Fibroblast of skin of left biceps (primary cell): ENCODE measurements at places on chromosomes 3 and 15.

GRCh38 chr3:33920511-33920910, 122.1 kb downstream of the PDCD6IP start:
- no peak for DNase-seq

DNA sequence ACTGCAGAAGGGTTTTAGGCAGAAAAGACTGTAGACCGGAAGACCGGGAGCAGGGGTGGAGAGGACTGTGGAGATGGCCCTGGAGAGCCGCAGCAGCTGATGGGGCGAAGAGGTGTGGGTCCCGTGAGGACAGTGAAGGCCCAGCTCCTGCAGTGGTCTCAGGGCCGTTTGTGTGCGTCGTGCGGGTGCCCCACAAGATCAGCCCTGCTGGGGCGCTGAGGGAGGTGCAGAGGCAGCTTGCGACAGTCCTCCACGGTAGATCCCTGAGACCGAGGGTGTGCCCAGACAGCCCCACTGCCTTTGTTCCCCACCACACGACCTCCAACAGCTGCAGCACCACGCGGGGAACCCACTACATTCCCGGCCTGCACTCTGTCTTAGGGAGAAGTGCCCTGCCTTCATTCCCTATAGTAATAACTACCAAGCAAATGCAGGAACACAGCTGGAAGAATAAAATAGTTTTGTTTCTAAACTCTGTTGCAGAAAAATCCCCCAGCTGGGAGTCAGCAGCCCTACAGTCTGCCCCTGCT, 19.0 kb upstream of the CRABP1 start:
- DNase-seq, result no peak

- no peak for DNase-seq
Observed at GRCh38 chr3:59235634-59236012, 185.8 kb upstream of the CFAP20DC start.

- DNase-seq, result peak; percentile 40
Observed at GRCh38 chr3:121482660-121483059, 63.1 kb downstream of the POLQ start.

GRCh38 chr15:41894251-41894790, 468 bp upstream of the SPTBN5 start:
- DNase-seq, result no peak

GRCh38 chr15:49145651-49146609, 9.5 kb downstream of the COPS2 start:
- no peak for DNase-seq

DNA sequence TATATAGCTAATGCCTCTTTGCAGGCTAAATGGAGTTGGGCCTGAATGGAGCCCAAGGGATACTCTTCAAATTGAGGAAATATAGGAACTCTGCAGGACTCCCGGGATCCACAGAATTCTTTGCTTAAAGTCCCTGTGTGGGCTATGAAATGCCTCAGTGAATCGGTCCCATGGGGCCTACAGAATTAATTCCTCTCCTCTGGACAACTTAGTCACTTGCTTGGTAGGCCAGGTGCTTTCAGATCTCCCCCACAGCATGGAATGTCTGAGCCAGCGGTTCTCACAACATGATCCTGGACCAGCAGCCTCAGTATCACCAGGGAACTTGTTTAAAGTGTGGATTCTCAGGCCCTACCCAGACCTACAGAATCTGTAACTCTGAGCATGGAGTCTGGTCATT, 15.1 kb upstream of the PRICKLE2 start:
- no peak for DNase-seq

- DNase-seq, result peak; percentile 29
Observed at GRCh38 chr15:56390739-56391267, 25.6 kb downstream of the TEX9 start.

GRCh38 chr3:136708333-136708985, 43.7 kb downstream of the STAG1 start:
- no peak for DNase-seq

DNA sequence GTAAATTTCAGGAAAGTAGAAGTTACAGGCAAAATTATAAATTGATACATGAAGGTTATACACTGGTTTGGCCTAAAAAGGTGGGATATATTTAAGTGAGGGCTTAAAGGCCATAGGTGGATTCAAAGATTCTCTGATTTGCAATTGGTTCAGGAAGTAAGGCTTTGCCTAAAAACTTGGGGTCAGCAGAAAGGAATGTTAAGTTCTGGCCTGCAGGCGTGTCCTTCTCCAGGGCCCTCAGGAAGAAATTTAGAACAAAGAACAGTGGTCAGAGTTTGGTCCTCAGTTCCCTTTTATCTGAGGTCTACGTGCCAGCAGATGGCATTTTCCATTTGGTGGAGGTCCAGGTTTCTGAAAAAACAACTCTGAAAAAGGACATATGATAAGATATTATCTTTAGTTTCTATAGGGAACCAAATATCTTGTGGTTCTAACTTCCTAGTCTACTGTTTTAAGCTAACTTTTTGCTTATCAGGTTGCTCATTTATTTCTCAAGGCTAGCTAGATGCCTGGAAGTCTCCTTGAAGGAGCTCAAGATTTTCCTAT, 40.5 kb downstream of the SCN11A start:
- no peak for DNase-seq

GRCh38 chr3:13280122-13280790, 139.9 kb downstream of the NUP210 start:
- DNase-seq, result no peak

DNA sequence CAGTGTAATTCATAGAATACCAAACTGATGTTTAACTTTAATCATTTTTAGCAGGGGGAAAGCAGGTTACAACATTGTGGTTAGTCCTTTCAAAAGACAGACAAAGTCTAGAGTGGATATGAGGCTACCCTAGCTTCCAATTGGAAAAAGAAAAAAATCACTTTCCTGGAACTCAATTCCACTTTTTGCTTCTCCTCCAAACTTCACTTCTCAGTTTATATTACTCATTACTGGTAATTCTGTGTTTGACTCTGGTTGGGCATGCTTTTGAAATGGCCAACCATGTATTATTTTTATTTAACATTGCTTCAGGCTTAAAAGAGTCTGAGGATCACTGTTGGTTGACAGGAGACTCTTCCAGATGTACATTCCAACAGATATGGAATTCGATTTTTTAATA, 84.8 kb downstream of the RAP2B start:
- DNase-seq, result peak; percentile 87

GRCh38 chr15:85624291-85624801, 170.4 kb downstream of the KLHL25 start:
- no peak for DNase-seq

GRCh38 chr15:45606413-45606812, 19.2 kb downstream of the BLOC1S6 start:
- DNase-seq, result no peak

DNA sequence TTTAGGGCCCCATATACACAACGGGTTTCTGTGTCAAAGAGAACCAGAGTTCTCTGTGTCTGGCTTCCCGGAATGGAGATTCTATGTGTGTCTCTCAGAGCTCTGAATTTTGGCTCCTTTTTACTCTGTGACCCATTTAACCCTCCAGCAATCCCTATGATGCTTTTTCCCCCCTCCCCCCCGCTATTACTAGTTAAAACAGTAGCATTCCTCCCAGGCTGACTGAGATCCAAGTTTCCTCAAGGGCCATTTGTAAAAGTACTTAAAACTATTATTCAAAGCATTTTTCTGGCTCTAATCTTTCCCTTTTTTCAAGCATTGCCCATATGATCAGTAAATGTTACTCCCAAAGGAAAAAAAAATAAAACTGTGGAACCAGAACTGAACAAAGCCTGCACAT, 6.6 kb upstream of the STAC start:
- no peak for DNase-seq

GRCh38 chr15:67824197-67824968, 926 bp upstream of the SKOR1 start:
- DNase-seq, result no peak

DNA sequence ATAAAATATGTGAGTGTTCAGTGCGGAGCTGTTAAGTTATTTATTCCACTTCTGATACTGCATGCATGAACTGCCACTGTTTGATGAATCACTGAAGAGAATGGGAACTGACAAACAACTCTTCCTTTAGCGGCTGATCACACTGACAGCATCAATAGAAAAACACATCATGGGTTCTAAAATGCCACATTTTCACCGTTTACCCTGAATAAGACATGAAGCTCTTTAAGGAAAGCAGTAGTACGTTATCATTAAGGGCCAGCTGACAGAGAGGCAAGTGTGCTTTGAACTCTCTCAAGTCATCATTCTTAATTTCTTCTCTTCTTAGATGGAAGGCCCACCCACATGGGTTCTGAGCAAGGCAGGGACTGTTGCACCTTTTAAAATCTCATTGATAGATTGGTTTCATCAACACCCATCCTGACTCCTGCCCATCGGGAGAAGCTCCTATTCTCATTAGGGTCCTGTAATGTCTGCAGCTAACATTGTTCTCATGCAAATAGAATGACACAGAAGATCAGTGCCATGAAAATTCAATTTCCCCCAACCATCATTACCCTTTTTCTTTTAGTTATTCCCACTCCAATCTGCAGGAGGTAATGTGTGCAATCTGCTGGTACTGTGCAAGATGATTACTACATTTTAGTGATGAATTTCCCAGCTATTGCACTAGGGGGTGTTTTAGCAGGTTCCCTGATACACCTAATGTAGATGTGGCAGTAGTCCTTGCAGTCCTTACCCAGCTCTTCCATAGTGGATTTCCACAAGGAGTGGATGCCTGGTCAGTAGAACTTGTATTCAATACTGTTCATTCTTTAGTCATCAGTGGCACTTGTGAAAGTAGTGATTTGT, 119.1 kb downstream of the ROBO2 start:
- no peak for DNase-seq

DNA sequence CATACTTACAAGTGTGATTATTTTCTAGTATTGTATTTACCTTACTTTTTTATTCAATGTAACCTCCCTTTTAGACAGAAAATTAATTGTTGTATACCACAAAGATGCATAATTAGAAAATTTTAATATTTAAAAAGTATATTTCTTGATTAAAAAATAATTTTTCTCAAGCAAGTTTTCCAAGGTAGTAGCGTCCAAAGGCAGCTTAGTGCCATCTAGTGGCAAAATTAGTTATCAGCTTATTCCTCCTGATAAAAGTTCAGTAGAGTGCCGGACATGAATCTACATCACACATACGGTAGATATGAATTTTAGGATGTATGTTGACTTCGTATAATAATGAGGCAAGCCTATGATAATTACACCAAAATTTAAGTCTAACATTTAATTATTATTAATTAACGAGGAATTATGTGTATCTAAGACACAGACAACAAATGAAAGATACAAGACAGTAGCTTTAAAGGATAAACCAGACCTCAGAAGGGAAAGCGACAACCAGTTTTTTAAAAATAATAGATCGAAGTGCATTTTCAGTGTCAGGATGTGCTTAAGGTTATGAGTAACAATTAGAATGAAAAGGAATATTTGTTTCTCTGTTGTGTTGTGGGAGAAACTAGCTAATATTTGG, 405.9 kb downstream of the ROBO1 start:
- DNase-seq, result no peak

DNA sequence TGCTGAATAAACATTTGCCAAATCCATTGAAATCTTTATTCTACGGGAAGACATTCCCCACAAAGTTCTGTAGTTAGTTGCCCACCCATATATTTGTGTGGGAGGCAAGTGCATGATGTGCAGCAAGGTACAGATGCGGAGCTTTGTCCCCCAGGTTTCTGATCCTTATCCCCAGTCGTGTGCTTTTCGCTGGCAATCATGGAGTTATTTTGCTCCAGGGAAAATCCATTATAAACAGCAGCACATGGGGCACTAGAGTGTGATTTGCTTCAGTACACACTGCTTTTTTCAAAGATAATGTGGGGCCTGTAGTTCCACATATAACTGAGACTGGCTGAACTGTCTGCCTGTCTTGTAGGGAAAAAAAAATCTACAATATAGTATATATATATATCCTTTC, 132.1 kb downstream of the FEZF2 start:
- no peak for DNase-seq

GRCh38 chr15:75761446-75762356, 49.1 kb upstream of the CSPG4 start:
- DNase-seq, result no peak

- DNase-seq, result peak; percentile 96
Observed at GRCh38 chr3:29335438-29335837, 54.6 kb downstream of the RBMS3 start.

- no peak for DNase-seq
Observed at GRCh38 chr15:33150431-33150941, 44.0 kb downstream of the FMN1 start.

DNA sequence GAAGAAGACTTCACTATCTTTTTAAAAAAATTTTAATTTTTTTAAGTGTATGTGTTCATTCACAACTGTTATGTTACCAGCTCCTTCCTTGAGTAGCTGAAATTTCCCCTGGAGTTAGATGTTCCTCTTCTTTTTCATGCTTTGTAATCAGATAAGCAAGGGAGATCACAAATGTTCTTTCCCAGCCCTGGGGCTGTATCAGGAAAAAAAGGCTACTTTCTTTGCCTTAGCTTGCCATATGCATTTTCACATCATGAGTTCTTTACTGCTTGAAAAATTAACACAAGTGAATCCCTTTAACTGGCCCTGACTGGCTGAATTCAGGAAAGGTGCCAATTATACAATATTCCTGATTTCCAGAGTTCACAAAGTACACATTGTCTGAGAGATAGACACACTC, 353.2 kb upstream of the ATP11B start:
- no peak for DNase-seq
